Left forelimb (tissue), 1 donor: ENCODE measurements at places on chromosomes 2 and 18.

DNA sequence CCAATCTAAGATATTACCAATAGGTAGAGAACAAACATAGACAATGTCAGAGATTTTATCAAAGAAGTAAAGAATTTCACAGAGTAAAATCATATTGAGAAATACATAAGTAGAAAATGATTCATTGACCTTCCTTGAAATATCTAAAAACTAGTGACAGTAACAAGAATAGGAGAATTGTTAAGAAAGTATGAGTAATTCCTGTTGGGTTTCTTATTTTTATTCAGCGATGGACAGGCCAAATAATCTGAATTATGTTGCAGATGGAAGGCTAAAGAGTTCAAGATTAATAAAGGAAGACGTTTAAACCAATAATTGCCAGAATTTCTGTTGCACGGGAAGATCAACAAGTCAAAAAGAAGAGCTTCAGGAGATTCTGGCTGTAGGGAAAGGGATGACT, 163.4 kb upstream of the RASGRP3 start:
- no peak for DNase-seq

DNA sequence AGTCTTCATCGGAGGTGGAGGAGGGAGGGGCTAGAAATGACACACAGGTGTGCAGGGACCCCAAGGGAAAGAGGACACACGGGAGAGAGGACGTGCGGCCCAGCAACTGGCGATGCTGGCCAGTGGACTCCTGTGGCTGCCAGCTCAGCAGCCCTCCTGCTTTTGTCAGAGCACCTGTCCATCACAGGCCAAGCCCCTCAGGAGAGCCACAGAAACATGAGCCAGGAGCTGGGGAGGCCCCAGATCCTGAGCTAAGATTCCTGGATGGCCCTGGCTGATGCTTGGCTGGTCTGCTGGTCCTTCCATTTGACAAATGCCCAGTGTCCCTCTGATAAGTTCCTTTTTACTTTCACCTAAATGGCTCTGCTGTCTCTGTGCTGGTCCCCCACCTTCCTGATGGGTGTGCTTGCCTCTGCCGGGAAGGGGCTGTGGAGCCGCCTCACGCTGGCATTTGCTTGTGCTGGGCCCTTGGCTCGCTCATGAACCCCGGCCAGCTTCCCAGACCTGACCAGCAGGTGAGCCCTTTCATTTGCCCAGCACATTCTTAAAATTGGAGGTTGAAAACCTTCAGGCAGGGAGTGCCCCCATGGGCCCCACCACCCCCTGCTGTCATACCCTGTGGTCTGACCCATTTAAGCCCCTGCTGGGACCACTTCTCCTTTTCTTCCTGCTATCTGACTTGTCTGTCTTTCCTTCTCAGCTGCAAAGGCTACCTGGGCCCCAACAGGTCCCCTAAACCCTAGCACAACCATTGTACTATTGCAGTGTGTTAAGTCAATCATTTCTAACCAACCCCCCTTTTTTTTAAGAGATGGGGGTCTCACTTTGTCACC, 37.3 kb downstream of the CYP27C1 start:
- DNase-seq, result no peak

DNA sequence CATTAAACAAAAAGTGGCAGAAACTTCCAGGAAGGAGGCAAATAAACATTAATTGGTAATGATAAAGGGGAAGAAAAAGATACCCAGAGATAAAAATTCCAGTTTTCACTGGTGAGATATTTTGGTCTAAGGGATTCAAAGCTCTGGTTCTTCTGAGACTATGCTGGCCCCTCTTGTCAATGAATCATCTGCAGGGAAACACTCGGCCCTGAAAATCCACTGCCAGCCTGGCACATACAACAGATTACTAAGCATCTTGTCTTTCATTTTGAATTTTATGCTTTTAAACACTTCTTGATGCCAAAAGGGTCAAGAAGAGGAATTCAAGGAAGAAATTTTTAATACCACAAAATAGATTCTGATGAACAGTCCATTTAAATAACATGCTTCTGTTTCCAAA, 1603.8 kb upstream of the ZEB2 start:
- DNase-seq, result no peak

- no peak for DNase-seq
These were observed 58.8 kb upstream of the SLC38A11 start for GRCh38 chr2:165013944-165014619.

DNA sequence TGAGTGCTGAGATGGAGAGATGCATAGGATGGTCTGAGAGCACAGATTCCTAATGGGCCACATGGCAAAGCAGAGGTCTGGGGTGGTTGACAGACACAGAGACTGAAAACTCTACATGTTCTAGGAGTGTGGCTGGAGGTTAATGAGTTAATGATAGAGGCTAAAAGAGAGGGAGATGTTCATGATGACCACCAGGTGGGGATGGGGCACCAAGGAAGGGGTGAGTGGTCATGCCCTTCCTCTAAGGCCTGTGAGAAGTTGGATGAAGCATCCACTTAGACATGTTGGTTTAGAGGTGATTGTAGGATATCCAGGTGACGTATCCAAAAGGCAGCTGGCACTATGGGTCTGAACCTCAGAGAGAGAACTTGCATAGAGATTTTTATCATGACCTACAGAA, 102.1 kb downstream of the LRP2 start:
- DNase-seq, result no peak

- no peak for DNase-seq
These were observed 61.8 kb upstream of the STK17B start for GRCh38 chr2:196233021-196233804.

GRCh38 chr18:5167831-5168230, 29.2 kb downstream of the AKAIN1 start:
- DNase-seq, result no peak

GRCh38 chr2:7672027-7672684, 754.9 kb downstream of the RNF144A start:
- no peak for DNase-seq

GRCh38 chr2:226649871-226650660, 149.6 kb downstream of the IRS1 start:
- peak; percentile 66 for DNase-seq

GRCh38 chr2:182509-183122, 81.2 kb downstream of the SH3YL1 start:
- DNase-seq, result no peak

- DNase-seq, result no peak
These were observed 626.7 kb upstream of the SALL3 start for GRCh38 chr18:78352910-78353309.

DNA sequence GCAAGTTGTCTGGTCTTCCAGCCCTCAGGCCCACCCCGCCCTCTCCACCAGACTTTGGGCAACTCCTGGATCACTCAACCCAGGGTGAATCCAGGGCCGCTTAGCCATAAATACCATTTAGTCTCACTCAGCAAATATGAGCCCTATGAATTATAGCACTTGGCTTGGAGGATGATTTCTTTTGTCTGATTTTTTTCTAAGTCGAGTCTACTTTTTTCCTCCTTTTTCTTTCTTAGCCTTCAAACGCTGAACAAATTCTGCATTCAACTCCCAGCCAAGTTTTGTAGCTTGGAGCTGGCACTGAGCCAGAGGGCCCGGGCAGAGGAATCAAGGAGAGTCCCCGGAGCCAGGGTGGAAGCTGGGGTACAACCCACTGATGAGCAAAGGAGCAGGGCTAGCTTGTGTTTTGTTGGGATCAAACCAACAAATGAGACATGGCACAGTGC, 48.7 kb downstream of the SERTAD2 start:
- peak; percentile 59 for DNase-seq

DNA sequence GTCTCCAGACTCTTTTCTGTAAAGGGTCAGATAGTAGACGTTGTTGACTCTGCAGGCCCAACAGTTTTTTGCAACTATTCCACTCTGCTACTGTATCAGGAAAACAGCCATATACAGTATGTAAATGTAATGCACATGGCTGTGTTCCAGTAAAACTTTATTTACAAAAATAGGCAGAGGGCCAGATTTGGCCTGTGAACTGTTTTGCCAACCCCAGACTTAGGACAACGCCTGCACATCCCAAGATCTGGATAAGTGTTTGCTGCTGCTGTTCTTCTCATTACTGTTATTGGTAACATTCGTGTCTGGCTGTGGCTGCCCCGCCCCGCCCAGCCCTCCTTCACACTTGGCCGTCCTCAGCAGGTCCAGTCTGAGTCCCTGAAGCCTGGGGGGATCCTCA, 94.6 kb upstream of the MCFD2 start:
- DNase-seq, result no peak

GRCh38 chr2:233822781-233823730, 31.3 kb downstream of the HJURP start:
- peak; percentile 62 for DNase-seq

GRCh38 chr18:37176621-37176934, 347.7 kb downstream of the KIAA1328 start:
- no peak for DNase-seq

GRCh38 chr2:171712051-171712450, 24.8 kb downstream of the DYNC1I2 start:
- DNase-seq, result no peak

DNA sequence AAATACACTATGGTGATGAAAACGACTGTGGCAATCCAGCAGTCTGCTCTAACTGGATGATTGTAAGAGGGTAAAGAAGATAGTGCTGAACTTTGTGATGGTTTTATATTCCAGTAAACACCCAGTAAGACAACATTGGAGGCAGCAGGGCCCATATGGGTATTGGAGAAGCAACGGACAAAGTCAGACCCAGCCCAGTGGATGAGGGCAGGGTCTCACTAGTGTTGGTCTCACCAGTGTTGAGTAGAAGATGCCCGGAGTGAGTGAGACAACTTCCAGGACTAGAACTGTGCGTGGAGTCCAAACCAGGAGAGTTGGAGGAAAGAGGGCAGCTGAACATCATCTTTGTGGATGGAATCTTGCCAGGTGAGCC, 71.9 kb upstream of the CELF4 start:
- DNase-seq, result peak; percentile 41

GRCh38 chr2:122315306-122315705, 559.9 kb downstream of the TSN start:
- DNase-seq, result no peak

GRCh38 chr2:232776435-232776834, at the start of gene KCNJ13:
Gene KCNJ13, minus strand, starts transcription at chr2:232776565. Its CDS starts 5,203 bp downstream, at chr2:232771362.
- no peak for DNase-seq

- DNase-seq, result no peak
These were observed 100.8 kb upstream of the MAP2 start for GRCh38 chr2:209322905-209323512.

- DNase-seq, result no peak
These were observed 171.8 kb downstream of the CAMKMT start for GRCh38 chr2:44533508-44533907.

DNA sequence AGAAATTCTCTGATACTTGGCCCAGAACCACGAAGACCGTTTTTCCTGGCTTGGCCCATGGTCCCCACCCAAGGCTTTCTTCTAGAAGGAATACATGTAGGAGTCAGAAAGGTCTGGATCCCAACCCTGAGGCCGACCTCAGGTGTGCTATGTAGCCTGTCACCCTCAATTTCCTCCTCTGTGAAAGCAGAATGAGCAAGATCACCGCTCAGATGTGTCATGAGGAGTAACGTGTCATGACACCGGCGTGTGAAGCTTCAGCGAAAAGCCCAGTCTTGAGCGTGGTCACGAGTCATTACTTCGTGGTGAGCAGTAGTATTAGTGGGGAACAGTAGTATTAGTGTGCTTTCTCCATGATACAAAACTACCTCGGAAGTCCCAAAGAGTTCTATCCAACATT, 103.4 kb downstream of the ALPK2 start:
- DNase-seq, result no peak

GRCh38 chr2:136143603-136144451, 25.9 kb upstream of the CXCR4 start:
- no peak for DNase-seq

DNA sequence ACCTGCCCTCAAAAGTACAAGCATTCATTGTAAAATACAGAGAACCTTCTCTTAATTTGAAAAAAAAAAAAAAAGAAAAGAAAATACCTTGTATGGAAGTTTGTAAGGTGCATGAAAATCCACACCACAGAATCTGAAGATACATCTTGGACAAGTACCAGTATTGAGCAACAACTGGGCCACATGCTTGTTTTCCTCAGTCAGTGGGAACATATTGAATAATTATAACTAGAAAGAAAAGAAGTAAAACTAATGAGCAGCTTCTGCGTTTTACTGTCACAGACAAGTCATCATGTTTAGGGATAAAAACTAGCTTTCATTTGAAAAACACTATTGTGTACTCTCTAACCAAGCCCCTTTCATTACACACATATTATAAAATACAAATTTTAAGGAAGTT, 5.8 kb upstream of the PEX13 start:
- DNase-seq, result no peak

GRCh38 chr2:61434314-61434713, 36.6 kb downstream of the USP34 start:
- DNase-seq, result no peak

DNA sequence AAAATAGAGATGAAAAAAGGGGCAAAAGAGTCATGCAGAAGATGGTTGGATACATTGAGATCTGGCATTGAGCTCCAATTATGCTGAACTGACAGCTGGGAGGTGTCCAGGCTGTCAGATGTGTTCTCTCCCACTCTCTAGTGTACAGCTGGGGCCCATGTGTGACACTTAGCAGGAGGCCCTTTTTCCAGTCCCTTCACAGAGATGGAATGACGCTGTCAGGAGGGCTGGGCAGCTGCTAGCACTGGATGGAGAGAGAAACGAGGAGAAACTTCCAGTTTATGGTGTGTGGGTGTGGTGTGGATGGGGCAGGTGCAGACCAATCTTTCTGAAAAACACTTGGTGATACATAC, 437.7 kb upstream of the HS6ST1 start:
- no peak for DNase-seq

GRCh38 chr2:157929871-157930667, 53.9 kb upstream of the ACVR1 start:
- no peak for DNase-seq

DNA sequence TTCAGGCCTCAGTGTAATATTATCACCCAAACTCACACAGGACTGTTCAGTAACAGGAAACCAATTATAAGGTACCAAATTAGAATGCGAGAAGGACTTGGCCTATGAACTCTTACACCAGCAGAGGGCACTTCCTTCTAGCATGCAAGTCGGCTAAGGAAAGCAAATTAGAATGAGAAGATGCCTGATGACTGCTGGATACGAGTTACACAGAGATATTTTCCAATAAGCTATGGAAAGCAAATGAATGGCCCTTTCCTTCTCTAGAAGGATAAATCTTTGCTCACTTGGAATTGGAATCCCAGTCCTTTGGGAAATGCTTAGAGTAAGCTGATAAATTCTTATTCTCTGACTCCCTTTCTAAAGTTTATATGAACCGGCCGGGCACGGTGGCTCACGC, 109.8 kb downstream of the AP1S3 start:
- DNase-seq, result no peak

GRCh38 chr2:12727641-12728040, 10.9 kb downstream of the TRIB2 start:
- DNase-seq, result no peak

- DNase-seq, result no peak
These were observed 201.7 kb downstream of the MREG start for GRCh38 chr2:215811409-215812345.

GRCh38 chr2:239021224-239021623, 173.3 kb downstream of the TWIST2 start:
- peak; percentile 15 for DNase-seq
